Epithelial cell of prostate (primary cell): ENCODE measurements at places on chromosomes 2 and 18.

DNA sequence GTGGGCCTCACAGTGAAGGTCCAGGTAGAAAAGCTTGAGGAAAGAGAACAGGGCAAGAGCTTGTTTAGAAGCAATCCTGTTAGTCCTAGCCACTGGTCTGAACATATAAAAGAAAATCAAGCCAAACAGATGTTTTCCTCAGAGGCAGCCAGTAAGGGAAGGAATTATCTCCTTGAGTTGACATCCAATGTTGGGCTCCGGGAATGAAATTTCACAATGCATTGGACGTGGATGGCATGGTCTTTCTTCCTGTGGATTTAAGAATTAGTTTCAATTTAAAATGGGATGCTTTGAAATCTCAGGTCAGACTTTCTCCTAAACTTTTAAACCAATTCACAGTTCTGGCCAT is 92.1 kb downstream of the ACKR3 start:
- no peak for DNase-seq

DNA sequence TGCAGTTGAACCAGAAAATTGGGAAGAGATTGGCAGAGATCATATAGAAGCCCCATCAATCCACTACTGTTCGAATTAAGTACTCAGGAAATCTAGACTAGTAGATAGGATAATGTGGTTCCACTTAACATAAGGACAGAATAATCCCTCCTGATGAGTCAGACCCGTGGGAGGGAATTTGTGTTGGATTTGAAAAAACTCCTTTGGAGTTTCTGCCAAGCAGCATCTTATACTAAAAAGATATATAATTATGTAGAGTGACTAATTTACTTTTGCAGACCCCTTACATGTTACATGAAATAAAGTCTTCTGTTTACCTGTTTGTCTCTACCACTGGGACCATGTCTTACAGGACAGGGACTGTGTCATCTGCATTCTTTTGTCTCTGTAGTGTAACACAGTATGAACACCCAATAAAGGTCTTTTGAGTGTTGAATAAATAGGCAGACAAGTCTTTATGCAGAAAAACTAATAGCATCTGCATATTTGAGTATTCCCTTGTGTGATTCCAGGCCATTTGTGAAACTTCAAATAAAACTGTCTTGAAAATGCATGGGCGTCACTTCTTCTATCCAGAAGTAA is 122.6 kb upstream of the DNAJC10 start:
- DNase-seq: no peak

DNA sequence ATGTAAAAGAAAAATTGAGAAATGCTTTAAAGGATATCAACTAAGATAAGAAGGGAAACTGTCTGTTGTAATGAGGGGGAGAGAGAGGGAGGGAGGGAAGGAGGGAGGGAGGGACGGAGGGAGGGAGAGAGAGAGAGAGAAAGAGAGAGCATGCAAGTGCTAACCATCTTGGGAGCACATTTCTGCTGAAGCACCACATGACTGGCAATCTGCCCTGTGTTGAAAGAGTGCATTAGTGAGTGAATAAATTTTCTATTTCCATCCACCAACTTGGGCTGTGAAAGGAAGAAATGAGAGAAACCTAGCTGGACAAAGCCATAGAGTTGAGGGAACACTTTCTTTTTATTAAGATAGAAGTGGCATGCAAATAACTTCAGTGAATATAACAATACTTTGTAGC is 110.7 kb downstream of the TMX3 start:
- DNase-seq: no peak

DNA sequence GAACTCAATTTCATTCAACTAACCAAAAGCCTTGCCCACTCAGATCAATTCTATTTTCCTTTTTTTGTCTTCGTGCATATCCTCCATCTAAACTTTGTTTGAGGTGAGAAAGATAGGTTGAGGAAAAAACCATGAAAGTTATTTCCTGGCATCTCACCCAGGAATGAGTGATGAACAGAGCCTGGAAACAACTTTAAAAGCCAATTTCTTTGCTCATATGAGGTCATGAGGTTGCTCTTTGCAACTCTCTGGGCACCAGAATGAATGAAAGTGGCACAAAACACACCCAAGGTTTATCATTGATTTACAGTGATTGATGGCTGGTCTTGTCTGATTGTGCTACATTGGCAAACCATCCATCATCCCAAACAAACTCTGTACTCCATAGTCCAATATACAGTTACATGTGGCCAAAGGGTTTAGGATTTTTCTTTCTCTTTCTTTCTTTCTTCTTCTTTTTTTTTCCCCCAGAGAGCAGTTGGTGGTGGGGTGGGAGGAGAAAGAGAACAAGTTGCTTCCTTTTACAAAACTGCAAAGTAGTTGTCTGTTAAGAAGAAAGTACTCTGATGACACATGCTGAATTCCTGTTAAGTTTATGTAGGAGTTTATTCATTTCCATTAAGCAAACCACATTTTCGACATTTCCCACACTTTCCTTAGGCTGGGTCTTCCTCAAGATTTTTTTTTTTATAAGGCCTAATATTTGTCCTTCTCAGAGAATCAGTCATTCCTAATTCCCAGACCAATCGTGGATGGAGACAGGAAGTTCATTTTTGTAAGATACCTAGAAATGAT is 575.9 kb upstream of the ZEB2 start:
- no peak for DNase-seq

DNA sequence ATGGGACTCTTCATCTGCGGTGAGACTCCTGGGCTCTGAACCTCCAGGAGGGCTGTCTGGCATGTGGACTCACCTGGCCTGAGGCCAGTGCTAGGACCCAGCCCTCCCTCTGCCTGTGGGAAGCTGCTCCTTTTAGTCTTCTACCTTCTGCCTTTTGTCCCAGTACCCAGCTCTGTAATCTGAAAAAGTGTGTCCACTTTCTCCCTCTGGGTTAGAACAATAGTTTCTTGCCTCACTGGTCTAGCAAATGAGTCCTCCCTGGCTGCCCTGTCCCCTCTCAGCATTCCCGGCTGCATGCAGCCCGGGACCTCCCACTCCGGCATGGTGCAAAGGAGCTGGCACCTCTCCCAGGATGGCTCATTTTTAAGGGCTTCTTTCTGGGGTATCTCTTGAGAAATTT is 25.9 kb downstream of the GKN2 start:
- DNase-seq: no peak

- DNase-seq: peak; percentile 10
These were observed 128.2 kb upstream of the DNAJC10 start for GRCh38 chr2:182587831-182588230.

DNA sequence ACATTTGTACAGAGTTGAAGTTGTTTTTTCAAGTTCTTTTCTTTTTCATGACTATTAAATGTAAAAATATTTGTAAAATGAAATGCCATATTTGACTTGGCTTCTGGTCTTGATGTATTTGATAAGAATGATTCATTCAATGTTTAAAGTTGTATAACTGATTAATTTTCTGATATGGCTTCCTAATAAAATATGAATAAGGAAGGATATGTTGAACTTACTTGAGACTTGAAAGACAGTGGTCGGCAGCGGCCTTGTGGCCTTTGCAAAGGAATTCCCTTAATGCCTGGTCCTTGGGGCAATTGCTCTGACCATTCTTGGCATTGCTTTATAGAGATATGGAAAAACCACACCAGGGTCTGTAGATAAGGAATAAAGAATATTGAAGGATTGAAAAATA is 25.9 kb upstream of the TMEM87B start:
- DNase-seq: no peak

DNA sequence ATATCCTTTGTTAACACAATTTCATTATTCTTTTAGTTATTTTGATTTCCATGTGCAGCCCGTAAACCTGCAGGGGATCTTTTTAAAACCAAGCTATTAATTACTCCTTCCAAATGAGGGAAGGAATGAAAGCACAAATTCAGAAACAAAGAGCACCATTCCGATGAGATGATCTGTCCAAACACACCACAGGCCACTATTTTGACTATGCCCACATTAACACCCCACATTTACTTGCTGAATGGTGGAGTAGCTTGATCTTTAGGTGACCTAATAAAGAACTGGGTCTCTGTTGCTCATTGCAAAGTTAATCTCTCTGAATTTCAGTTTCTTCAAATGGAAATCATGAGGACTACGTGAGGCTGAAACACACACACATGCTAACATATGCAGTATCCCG is 218.0 kb downstream of the IRS1 start:
- DNase-seq: no peak

DNA sequence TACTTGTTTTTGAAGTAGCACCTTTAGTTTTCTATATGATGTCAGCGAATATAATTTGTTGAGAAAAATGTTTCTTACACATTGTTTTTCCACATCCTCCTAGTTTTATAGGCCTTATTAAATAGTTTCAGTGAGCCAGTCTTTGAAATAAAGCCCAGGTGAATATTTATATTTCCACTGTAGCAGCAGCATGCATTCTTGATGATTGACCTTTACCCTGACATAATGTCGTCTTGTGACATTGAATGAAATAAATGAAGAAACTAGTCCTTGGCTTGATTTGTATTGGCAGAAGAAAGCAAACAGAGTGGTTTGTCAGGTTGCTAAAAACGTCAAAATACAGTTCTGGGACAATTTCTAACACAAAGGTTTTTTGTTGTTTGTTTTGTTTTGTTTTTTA is 84.4 kb downstream of the EHBP1 start:
- DNase-seq: no peak

DNA sequence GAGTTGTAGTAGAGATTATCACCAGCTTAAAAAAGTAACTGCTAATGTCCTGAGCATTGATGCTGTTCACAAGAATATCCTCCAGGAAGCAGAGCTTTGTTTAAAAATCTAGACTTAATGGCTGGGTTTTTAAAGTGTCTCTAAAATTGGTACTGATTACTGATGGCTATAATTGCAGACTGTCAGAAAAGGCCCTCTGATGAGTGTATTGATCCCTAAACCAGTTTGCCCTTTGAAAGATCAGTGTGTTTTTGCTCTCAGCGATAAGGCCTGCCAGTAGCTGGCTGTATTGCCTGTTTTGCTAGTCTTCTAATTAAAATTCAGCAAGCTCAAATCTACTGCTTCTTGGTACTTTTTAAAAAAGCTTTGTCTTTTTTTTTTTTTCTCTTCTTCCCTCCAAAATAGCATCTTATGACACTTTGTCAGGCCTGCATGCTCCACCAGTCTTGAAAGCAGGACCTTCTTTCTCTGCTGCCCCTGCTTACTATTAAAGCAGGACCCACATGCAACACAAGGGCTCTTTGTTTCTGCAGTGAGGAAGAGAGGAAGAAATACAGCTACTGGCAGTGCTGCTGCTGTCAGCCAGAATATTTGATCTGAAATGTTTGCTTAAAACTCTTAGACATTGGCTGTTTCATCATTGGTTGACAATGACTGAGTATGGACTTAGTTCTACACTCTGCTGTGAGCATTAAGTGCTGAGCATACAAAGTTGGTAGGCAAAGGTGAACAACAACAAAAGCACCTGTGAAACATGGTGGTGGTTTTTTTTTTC is 1.8 kb downstream of the SEC11C start:
- no peak for DNase-seq

DNA sequence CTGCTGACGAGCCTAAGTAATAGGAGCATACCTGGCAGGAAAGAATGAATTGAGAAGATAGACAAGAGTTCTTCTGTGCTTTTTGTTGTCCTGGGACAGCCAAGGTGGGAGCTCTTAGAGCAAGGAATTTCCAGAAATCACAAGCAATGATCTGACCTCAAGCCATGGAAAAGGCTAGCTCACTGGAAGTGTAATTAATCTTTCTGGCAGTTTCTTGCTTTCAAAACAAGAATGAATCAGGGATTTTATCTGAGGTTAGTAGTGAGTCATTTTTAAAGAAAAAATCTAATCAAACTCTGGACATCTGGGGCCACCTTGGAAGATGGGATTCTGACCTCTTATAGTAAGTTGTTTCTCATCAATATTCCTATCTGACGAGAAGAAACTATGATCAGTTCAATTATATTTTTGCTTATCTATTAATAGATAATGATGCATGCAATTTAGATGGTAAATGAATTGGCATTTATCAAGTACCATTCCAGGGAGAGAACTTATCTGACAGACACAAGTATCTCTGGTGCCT is 98.0 kb downstream of the ADCYAP1 start:
- DNase-seq: no peak

DNA sequence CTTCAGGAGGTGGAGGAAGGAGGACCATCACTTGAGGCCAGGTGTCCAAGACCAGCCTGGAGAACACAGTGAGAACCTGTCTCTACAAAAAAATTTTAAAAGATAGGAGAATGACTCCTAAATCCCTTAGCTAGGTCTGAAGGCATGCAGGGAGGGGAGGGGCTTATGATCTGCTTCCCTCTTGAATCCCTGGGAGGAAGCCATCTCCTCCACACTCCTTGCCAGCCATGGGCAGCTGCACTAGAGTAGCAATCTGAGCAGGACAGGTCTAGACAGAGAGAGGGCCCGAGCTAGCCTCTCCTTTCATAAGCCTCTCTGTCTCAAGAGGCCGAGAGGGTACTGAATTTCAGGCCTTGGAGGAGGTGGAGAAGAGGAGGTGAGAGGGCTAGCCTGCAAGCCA is 42.5 kb downstream of the DAPL1 start:
- no peak for DNase-seq

DNA sequence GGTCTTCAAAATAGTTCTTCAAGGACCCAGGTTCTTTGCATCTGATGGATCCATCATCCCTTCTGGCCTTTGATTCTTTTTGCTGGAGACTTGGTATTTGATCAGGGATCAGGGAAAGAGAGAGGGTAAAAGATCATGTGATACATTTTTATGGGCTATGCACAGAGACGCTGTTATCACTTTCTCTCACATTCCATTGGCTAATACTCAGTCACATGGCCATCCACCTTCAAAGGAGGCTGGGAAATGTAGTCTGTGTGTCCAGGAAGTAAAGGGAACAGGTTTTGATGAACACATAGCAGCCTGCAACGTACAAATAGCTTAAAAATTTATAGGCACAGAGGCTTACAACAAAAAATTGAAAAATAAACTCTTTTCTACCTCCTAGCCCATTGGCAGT is 629.6 kb upstream of the FANCL start:
- DNase-seq: no peak

DNA sequence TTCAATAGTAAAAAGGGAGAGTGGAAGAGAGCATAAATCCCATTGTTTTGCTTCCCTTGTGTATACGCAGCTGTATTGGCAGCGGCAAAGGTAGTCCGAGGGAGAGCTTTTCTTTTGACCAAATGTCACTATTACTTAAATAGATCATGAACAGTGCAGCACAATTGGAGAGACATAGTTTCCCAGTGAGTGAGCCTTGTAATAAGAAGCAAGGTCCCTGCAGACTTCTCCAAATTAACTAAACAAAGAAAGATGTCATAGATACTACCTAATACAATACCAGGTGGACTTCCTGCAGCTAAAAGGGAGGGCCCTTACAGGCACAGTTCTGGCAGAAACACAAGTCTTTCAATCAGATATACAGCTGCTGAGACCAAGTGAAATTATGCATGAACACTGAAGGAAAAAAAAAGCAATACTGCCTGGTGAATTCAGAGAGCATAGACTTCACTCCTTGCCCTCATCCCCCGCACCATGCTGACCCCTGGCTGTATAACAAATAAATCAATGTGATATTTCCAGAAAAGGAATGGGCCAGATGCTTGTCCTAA is 404.7 kb upstream of the CDH2 start:
- no peak for DNase-seq

DNA sequence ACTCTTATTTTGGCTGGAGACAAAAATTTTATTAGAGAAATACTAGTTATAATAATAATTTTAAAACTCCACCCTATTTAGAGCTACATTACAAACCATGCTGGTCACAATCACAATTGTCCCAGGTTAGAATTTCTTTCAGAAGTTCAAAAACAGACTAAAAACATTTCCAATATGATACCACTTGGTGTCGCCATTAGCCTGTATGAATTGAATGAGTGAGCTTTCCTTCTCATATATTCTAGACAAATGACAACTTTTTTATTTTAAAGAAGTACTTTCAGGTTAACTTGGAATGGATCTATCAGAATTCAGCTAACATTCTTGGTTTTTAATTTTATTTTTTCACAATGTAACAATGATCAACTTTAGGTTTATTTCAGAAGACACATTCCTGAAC is 48.0 kb downstream of the SERPINB8 start:
- no peak for DNase-seq
